Stimulated activated CD4-positive, alpha-beta T cell treated with anti-CD3 and anti-CD28 coated beads, Interleukin-4, amount 100 ng/mL, for 24 hours (primary cell): ENCODE measurements at places on chromosomes 7 and 10.

DNA sequence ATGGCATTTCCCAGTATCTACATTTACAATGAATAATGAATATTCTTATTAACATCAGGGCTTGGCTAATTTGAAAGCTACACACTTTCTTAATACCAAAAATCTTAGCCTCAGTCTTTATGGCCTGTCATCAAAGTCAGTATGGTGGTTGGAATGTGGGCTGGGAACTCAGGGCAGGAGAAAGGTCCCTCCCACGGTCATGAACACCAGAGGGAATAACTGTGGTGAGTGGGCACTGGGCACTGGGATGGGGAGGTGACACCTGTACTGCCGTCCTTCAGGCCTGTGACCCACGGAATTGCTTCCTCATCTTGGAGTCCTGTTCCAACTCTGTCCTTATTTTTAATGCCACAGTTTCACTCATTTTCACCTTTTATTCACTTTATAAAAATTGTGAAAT is 276.9 kb upstream of the PLPP4 start:
- no peak for DNase-seq

- no peak for DNase-seq
Measured at GRCh38 chr7:16028636-16029035, 342.2 kb upstream of the MEOX2 start.

DNA sequence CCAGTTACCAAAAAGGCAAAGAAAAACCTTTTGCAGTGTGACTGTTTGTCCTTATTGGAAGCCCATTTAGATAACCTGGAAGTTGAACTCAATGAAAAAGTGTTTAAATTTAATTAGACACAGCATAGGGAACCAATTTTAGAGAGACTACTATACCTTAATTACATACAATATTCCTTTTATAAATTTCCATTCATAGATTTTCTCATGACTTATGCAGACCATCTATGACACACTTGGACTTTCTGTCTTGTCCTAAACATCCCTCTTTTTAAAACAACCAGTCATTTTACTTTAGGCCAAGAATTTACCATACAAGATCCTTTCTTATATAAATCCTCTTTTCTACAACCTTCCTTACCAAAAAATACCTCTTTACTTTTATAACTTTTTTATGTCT is 61.6 kb downstream of the MTURN start:
- no peak for DNase-seq

- no peak for DNase-seq
Measured at GRCh38 chr7:120725376-120726039, 132.4 kb downstream of the TSPAN12 start.

DNA sequence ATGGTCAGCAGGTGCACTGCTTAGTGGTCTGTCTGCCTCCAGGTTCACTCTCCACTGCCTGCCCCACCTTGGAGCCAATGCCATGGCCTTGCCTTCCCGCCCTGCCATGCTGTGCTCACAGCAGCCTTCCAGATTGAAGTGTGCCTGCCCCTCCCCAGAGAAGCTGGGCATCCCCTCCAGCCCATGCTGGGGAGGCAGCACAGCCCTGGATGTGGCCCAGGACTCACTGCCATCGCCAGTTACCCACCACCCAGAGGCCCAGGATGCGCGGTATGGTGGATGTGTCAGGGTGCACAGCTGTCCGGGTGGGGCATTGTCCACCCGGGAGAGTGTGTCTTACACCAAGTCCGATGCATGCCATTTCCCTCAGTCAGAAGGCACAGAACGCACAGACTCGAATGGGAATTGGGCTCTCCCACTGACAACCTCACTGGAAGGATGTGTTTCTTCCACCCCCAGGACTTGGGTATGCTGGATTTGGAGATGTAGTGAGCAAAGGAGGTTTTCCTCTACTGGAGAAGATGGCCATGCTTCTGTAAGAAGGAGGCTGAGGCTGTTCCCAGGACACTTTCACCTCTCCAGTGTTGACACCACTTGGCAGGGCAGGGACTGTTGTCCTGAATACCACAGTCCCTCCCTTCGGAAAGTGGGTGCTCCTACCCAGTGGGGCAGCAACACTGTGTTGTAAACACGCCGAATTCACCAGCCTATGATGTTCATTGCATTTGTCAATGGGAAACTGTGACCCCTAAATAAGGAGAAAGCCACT is 122.0 kb downstream of the ADARB2 start:
- DNase-seq: no peak

GRCh38 chr7:116951366-116952292 is 1.7 kb upstream of the ST7 start:
- no peak for DNase-seq

GRCh38 chr7:121294448-121294992 is 34.3 kb upstream of the WNT16 start:
- no peak for DNase-seq
